ENCODE measurements at places on chromosomes 4 and X.
A peak's percentile ranks its signal among the peaks of the same experiment; 100 is the strongest.

- DNase-seq: no peak
These were observed 198.8 kb downstream of the VEGFC start for GRCh38 chr4:176593943-176594342.

GRCh38 chr4:153000076-153000420, 63.9 kb downstream of the FHDC1 start:
- no peak for DNase-seq

DNA sequence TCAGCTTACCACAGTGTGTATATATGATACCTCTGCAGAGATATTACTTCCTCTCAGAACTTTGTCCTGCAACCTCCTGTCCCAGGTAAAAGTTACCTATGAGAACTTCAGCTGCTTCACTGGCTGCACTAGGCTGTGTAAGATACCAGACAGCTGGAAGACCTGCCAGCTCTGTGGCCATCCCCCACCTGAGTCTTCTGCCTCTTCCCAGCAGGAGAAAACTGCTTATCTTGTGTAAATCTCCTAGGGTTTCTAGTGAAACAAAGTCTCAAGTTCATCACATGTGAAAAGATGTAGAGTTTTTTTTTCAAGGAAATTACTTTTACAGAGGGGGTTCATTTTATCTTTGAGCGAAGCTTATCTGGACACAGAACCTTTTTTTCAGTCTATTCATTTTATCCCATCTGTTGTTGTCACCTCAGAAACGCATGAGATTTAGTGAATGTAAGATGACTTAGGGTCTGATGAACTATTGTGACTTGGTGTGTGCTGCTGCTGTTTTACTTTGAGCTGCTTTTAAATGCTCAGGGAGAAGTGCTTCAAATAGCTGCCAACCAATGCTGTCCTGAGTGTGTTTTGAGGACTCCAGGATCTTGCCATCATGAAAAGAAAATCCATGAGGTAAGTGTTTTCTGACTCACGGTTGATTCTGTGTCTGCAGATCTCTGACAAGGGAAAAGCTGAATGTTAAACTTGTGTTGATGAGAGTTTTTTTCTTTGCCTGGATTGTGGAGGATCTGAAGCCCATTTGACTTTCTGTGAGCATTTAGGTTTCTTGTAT, 187.8 kb downstream of the FRAS1 start:
- no peak for DNase-seq

GRCh38 chr4:44231006-44231405, 217.6 kb downstream of the KCTD8 start:
- no peak for DNase-seq

- no peak for DNase-seq
These were observed 377.1 kb upstream of the LCORL start for GRCh38 chr4:18398661-18399060.

DNA sequence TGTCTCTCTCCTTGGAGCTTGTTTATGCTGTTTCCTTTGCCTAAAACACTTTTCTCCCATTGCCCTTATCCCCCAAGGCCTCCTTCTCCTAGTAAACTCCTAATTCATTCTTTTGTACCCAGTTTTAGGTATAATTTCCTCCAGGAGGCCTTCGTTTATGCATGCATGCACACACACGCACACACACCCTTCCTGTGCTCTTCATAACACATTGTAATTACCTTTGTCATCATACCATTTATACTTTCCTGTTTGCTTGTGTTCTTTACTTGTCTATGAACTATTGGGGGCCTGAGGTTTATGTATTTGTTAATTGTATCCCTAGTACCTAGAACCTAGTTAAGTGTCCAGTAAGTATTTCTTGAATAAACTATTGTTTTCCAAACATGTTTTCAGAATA, 45.5 kb downstream of the XIAP start:
- no peak for DNase-seq

DNA sequence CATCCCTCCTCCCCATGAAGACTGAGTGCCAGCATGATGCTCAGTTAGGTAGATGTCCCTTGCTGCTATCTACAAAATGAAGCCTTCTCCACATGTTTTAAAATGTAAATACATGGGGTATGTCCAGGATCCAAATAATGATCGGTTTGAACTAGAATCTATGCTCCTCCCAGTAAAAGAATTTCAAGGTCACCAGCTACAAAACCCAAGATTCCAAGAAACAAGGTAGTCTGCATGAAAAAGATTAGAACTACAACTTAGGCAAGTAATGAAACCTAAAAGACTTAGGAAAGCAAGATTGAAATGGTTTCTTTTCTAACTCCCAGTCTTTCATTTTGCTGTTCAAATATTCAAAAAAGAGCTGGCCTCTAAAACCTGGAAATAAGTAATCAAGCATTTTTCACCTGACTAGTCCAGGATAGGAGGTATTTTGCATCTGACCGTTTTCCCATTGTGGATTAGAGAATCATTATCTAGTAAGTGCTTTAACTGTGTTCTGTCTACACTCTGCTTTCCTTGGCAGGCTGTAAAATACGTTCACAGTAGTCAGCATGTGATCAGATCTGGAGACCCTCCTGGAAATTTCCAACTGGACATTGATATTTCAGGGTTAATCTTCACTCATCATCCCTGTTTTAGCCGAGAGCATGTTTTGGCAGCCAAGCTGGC, 57.4 kb downstream of the CC2D2A start:
- DNase-seq: no peak

DNA sequence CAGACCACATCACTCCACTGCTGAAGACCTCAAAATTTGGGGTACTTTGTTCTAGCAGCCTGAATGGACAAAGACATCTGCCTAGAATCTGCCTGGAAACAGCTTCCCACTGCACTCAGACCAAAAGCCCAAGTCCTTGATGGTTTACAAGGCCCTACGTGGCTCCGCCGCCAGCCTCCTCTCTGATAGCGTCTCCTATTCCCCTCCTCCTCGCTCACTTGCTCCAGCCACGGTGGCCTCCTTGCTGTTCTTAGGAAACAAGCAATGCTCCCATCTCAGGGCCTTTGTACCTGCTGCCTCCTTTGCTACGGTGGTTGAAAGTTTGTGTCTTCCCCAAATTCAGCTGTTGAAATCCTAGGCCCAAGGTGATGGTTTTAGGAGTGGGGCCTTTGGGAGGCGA, 34.7 kb upstream of the SORCS2 start:
- no peak for DNase-seq

DNA sequence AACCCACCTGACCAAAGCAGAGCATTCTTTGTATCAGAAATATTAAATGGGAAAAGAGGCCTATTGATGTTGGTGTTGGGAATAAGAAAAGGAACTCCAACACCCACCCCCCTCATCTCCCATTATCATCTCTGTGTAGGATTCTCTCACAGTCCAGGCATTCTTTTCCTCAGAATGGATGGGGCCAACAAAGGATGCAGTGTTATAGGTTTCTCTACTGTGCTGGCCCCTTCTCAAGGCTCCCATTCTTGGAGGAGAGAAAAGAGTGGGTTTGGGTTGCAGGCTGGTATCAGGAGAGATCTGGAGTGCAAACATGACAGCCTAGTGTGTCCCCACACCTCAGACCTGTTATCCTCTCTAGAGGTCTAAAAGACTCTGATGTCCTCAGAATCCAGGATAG, 59.6 kb downstream of the UGT8 start:
- no peak for DNase-seq

DNA sequence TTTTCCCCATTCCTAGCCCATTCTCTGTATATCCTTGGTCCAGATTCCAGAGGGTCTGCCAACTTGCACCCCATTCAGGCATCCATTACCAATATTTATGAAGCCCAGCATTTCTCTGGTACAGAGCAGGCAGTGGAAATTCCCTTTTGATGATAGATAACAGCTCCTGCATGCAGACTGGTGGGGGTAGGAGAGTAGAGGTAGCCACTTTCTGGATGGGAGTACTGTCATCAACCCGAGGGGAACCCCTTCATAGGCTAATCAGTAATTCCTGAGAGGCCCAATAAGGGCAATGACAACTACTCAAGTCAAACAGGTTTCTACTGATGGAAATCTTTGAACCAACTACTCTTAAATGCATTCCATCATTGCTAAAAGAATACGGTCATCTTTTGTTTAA, 63.7 kb downstream of the COL25A1 start:
- DNase-seq: no peak

GRCh38 chr4:75821966-75822365, 80.3 kb downstream of the PPEF2 start:
- no peak for DNase-seq

GRCh38 chr4:177596035-177596434, 153.8 kb upstream of the AGA start:
- no peak for DNase-seq

DNA sequence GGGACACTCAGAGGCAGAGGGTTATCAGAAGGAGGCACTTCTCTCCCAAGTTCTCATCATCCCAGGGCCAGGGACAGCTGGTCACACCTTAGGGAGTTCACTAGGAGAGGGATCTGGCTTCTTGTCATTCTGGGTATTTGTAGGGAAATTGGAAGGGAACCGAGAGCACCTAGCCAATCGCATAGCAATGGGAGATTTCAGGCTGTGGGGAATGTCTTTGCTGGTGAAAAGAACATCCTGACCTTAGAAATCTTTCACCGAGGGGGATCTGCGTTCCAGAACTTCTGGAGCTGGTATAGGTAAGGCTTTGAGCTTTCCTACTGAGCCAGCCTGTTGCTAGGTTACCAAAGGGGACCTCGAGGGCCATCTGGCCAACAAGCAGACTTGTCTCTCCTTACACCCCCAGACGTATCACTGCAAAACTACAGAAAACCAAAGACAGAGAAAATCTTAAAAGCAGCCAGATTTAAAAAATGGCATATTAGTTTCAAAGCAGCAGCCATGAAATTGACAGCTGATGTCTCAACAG, 6.8 kb downstream of the HTT-AS start:
- DNase-seq: no peak

DNA sequence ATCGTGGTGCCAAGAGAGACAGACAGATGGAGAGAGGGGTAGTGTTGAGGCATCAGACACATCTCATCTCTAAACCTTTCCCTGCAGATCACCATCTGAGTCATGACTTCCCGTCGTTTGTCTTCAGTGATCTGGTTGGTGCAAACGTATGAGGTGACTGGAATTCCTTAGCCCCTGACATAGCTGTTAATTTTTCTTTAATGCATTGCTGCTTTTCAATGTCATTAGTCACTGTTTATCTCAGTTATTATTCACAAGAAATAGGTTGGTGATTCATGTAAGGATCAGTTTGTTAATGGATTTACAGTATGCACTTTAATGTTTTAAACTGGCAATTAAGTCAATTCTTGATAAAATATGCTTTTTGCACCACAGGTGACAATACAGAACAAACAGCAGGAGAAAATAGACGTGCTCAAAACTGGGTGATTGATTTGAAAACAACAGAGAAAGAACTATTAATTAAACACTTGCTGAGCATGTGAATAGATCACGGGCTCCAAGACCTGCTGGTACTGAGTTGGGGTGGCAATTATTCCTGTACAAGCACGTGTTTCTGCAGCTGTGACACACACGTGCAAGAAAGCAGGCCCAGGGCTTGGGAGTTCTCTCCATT, 1.3 kb upstream of the TMEM154 start:
- no peak for DNase-seq

- no peak for DNase-seq
These were observed 2.8 kb downstream of the ABLIM2 start for GRCh38 chr4:8155660-8156421.

DNA sequence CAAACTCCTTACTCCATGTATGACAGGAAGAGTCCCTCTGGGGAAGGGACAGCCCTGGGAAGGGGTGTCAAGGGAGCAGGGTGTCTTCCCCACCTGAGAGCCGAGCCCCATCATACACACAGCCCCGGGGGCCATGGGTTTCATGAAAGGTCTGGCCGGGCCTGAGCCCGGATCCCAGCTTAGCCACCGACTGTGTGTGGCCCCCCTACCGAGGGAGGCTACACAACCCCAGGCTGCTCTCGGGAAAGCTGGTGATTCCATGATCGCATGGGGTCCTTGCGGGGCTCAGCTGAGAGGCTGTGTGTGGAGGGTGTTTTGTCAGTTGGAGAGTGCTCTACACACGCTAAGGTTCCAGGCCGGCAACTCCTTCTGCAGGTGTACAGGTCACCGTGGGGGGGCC, 55.6 kb downstream of the SORCS2 start:
- DNase-seq: no peak

GRCh38 chrX:74248889-74249288, 55.1 kb upstream of the ZCCHC13 start:
- DNase-seq: no peak

DNA sequence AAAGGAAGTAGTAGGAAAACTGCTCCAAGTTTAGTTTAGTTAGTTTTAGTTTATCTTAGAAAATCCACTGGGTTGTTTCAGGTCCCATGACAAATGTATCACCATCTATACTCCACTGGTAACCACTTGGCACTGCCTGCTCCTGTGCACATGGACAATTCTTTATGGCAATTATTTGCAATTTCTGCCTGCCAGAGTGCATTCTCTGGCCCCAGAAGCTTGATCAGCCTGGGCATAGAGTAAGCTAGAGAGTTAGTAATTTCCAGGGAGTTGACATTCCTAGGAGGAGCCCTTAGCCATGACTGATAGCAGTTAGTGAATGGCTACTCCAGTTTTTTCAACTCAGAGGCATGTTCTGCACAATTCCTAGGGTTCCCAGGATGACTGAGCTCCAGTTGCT, 203.2 kb upstream of the FGF13 start:
- no peak for DNase-seq

DNA sequence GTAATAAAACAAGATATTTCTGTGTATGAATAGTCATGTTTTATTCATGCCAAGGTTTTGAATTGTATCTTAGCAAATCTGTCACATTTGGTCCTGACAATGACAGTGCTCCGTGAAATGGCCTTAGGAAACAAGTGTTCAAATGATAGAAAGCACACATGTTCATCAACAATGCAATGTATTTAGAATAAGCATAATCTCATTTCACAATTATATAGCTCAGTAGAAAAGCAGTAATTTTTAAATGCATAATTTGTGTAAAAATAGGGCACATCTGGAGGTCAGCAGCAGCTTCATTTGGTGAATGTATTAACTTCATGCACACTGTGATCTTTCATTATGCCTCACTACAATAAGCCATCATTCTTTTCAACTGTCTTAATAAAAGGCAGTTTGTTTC, 380.4 kb downstream of the GPM6A start:
- no peak for DNase-seq

- no peak for DNase-seq
These were observed 55.9 kb upstream of the HGFAC start for GRCh38 chr4:3385711-3386420.

DNA sequence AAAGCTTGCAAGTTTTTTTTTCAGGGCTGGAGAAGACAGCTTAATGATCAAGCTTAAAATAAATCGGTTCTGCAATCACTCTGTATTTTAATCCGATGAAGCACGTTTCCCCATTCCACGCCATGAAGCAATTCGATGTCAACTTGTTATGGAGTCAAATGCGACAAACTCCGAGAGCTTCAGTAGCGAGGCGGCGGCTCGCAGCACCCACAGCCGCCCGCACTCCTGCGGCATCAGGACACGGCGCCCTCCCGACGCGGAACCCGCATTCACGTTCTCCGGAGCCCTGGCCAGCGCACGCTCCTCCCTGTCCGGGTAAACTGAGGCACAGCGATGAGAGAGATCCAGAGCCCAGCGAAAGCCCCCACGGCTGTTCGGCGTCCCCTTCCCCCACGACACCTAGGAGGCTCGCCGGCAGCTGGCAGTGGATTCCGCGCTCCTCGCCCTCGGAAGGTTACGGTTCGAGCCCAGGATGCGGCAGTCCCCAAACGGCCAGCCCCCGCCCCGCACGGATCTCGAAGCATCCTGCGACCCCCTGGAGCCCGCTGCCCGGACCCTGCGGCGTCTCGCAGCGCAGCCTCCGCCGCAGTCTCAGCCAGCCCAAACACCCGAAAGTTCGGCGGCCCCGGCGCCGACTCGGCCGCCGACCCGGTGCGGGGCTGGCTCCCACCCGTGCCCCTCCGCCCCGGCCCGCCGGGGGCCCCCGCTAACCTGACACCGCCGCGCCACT, 507 bp downstream of the MFAP3L start:
- DNase-seq: peak; percentile 11

GRCh38 chr4:47746122-47746521, 91.7 kb downstream of the CORIN start:
- no peak for DNase-seq

Data from activated CD4-positive, alpha-beta T cell treated with anti-CD3 and anti-CD28 coated beads, Interleukin-2, amount 50 U/mL, for 4 hours (primary cell).